Bronchial epithelial cell (primary cell): ENCODE measurements at places on chromosomes 13 and 19. TPM values are rescaled to one million over a fixed set of nuclear protein-coding genes. Genes with fewer than 3 reads are reported as not detected.

Gene ZNF253
- 2.1 and 3.6 TPM in 2 replicates for total RNA-seq

Gene FFAR3
- not detected in 2 replicates for total RNA-seq

Gene ZNF579
- 1.8 and 2.2 TPM in 2 replicates for total RNA-seq

Gene KCNN4
- total RNA-seq: 0.26 and 9.7 TPM in 2 replicates

Gene IFNL1
- total RNA-seq: not detected in 2 replicates

Gene CALM3
- total RNA-seq: 79.8 and 106 TPM in 2 replicates

Gene CYP2A7
- total RNA-seq: not detected in 2 replicates

Gene ZNF844
- total RNA-seq: 1.6 and 4.1 TPM in 2 replicates

Gene ITGBL1
- total RNA-seq: 0.13 and 1.1 TPM in 2 replicates

Gene HSD11B1L
- total RNA-seq: 7.1 and 8.6 TPM in 2 replicates

Gene PRTN3
- total RNA-seq: not detected in 2 replicates

Gene NOVA2
- not detected in 2 replicates for total RNA-seq

Gene WBP4
- total RNA-seq: 6.8 and 10.1 TPM in 2 replicates

Gene CATSPERD
- not detected in 2 replicates for total RNA-seq

Gene SRRM5
- total RNA-seq: not detected in 2 replicates

Gene SBSN
- total RNA-seq: 9.5 and 107 TPM in 2 replicates

Gene ZNF442
- 3.9 and 6.3 TPM in 2 replicates for total RNA-seq

Gene VSTM2B
- total RNA-seq: not detected in 2 replicates

Gene ASPDH
- not detected in 2 replicates for total RNA-seq

Gene ZSCAN4
- 0.13 TPM in 1 of 2 replicates, not detected in the other for total RNA-seq

Gene PTH2
- total RNA-seq: not detected in 2 replicates

Gene TEX101
- total RNA-seq: 0.26 TPM in 1 of 2 replicates, not detected in the other
